Activated CD4-positive, alpha-beta T cell treated with anti-CD3 and anti-CD28 coated beads, Interleukin-2, amount 50 U/mL, for 4 hours (primary cell): ENCODE measurements at places on chromosomes 1 and 21.

- DNase-seq = no peak
These were observed 36.7 kb upstream of the LRRC8B start for GRCh38 chr1:89487972-89488371.

DNA sequence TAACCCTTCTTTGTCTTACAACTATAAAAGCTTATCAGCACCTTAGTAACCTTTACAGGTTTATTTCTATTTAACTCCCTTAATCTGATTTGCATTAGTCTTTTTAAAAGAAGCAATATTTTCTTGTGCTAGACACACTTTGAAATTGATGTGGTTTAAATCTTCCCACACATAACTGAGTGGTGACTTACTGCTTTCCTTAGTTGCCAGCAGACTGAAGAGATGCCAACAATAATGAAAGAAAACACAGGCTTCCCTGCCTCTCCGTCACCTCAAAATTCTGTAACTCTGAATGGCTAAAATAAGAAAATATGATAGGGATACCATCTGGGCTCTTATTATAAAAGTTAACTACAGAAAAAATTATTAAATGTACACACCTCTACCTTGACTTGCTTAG is 196.8 kb downstream of the PTBP2 start:
- DNase-seq = no peak

- no peak for DNase-seq
These were observed 240.7 kb upstream of the HOOK1 start for GRCh38 chr1:59574085-59574484.

- no peak for DNase-seq
These were observed 332.3 kb upstream of the DPYD start for GRCh38 chr1:98253145-98253544.

DNA sequence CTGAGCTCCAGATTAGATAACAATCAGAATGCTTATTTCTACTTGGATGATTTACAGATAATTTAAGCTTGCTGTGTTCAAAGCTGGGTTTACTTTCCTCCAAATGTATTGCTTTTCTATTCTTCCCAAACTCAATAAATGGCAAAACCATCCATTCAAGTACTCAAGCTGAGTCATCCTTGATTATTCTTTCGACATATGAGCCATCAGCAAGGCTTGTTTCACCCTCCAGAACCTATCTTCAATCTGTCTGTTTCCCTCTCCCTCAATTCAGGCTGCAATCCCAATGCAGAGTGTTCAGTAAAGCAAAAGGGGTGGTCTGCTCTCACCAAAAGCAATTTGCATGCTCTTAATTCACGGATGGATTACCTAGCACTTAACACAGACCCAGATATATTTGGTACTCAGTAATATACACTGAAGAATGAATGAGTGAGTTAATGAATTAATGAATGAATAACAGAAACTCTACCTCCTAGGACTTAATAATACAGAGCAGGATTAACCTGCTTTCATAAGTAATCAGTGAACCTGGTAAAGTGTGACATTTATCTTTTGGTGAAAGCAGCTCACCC is 41.9 kb downstream of the DDR2 start:
- no peak for DNase-seq

DNA sequence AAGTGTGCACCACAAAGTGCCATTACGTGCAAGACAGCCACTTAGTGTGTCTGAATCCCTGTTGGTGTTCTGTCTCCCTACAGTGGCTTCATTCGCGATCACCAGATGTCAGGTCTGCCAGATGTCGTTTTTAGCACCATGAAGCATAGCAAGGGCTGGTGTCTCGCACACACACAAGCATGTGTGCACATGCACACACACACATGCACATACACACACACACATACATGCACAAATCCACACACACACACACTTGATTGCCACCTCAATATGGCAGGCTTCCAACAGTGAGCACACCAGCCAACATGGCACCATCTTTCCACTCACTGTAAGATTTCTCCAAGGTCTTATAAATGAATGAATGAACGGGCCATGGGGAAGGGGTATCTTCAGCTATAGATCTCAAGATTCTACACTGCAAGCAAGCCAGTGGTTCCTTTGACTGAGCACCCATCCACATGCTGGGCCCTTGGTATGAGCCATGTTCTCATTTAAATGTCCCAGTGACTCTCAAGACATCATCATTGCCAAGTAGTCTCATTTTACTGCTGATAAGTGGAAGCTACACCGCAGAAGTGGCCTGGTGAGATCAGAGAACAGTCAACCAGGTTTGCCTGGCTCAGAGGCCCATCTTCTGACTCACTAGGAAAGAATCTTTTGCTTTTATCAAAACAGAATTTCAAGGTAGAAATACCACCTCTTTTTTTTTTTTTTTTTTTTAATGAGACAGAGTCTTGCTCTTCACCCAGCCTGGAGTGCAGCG is 84.9 kb downstream of the SIM2 start:
- no peak for DNase-seq

DNA sequence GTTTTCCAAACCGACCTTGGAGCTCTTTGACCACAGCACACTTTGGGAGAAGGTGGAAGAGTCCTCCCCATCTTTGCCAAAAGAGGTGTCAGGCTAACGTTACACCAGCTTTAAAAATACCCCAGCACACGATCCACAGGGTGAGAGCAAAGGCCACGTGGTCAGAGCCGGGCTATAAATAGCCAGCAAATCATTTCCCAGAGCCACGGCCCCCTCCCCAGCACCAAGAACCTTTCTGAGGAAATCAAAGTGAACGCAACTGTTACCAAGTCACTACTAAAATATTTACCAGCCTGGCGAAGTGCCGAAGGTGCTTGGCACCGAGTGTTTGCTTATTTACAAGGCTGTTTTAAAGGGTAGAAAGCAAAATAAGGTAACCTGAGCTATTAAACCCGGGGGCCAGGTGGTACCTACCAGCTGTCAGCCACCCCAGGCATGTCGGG is 72.4 kb downstream of the CASZ1 start:
- no peak for DNase-seq

DNA sequence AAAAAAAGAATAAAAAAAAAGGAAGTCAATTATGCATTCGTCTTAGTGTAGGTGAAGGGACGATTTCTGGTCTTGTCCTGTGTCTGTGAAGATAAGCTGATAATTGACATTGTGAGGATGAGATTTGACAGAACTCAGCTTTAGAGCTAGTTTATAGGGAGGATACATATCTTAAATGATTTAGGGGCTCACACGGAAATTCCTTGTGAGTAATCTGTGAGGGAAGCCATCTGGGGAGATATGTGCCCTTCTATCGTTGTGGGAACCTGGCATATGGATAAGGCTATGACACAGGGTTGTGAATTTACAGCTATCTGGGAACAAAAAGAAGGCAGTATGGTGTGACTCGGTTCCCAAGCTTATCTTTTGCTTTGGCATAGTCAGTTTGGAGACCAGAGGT is 71.1 kb downstream of the RABGAP1L start:
- no peak for DNase-seq

GRCh38 chr1:156627313-156627880 is 8.2 kb downstream of the HAPLN2 start:
- DNase-seq = peak; percentile 21

DNA sequence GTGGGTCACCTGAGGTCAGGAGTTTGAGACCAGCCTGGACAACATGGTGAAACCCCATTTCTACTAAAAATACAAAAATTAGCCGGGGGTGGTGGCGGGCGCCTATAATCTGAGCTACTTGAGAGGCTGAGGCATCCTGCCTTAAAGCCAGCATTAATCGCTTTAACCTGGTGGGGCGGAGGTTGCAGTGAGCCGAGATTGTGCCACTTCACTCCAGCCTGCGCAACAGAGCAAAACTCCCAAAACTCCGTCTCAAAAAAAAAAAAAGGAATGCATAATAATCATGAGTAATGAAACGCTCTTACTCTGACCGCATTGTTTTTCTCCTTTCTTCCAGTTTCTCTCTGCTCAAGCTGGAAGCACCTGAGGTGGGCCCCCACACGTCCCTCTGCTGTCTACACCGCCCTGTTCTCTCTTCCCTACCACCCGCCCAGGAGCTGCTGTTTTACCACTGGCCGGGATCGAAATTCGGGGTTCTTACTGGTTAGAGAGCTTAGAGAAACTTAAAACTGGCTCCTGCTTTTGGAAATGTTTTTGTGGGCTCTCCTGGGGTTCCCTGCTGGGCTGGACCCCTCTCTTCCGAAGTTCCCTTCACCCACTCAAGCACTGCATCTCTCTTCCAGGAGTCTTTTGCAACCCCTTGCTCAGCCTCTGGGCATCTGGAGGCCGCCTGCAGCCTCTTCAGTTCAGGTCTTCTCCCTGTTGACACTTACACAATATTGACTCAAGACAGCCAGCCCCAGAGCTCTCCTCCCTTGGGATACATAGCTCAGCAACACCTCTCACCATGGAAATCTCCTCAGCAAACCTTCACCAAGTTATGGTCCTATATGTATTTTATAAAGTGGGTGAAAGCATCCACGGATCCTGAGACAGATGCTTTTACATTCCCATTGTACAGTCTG is 62.5 kb downstream of the FAM163A start:
- no peak for DNase-seq

DNA sequence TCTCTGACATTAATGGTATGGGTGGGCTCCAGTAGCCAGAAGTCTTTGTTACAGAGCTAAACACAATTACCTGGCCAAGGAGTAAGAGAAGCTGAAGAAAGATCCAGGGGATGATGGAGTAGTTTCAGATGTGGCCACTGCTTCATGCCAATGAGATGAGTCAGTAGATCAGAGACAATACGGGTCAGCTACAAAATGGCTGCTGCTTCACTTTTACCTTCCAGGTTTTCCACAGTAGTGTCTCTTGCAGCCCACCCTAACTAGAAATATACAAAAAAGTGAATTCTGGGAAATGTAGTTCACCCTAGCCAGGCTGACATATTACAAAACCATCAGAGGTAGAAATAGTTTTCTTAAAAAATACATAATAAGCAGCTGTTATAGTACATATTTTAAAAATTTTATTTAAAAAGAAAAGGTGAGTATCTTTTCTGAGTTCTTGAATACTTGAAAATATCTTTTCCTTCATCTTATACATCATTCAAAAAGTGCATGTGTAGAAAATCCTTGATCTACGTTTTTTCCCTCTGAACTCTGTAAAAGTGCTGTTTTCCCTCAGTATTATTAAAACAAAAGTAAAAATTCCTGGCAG is 36.1 kb downstream of the LRIF1 start:
- DNase-seq = no peak

DNA sequence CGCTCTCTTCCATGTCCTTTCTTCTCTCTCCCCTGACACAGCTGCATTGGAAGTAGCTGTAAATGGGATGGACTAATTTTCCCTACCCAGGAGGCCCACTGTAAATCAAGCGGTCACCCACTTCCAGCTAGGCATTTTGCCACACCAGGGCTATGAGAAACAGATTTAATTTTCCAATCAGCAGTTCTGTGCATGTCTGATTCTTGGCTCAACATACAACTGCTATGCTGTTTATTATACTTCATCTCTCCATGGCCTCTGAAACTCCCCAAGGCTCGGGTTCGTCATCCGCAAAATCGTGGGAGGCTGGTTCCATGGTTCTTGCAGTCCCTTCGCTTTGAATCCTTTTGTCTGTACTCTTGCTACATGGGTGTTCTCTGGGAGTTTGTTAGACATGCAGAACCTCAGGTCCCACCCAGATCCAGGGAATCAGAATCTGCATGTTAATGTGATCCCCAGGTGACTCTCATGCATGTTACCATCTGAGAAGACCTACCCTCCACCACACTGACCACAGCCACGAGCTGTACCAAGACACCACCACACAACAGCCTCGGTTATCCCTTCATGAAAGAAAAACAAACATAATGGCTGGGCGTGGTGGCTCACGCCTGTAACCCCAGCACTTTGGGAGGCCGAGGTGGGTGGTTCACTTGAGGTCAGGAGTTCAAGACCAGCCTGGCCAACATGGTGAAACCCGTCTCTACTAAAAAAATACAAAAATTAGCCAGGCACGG is 190.5 kb downstream of the GABPA start:
- no peak for DNase-seq

DNA sequence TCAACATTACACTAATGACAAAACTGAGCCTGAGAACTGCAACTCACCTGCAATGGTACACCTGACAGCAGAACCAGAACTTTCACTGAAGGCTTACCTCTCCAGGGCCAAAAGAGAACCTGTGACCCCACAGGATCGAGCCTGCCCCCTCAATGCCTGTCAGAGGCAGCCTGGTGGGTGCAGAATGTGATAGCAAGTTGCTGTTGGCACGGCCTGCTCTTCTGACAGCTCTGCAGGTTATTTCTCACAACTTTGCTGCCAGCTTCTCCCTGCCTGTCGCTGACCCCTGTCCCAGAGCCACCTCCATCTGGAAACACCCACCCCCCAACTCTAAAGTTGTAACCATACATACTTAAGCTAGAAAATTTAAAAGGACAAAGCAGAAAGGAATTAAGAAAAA is 35.2 kb downstream of the HIVEP3 start:
- DNase-seq = no peak

GRCh38 chr1:86696522-86696921 is 7.9 kb upstream of the SH3GLB1 start:
- DNase-seq = no peak

- no peak for DNase-seq
These were observed 17.2 kb downstream of the RBM15 start for GRCh38 chr1:110356379-110356778.

DNA sequence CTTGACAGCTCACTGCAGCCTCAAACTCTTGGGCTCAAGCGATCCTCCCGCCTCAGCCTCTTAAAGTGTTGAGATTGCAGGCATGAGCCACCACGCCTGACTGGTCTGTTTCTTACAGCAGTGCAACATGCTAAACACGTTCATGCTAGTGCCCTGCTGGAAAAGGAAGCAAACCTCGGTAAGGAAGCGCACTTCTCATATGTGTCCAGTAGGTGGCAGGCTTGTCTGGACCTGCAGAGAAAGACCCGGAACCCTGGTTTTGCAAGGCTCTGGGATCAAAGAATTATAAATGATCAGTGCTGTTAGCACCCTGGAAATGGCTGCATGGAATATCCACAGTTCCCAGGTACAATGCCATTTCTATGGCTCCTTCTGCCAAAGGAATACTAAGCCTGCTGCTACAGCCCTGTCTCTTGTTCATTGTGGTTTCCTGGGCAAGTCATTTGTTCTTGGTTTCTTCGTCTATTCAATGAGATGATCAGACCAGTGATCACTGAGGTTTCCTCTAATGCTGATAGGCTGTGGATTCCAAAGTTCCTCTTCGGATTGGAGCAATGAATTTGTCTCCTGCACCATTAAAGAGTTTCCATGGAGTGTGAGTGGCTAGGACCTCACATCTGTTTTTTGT is 15.9 kb downstream of the RNU5D-1 start:
- DNase-seq = peak; percentile 58

- DNase-seq = no peak
These were observed 22.2 kb upstream of the ARHGEF16 start for GRCh38 chr1:3432306-3432705.

- DNase-seq = no peak
These were observed 114.7 kb downstream of the MAP3K21 start for GRCh38 chr1:233442026-233442780.

- no peak for DNase-seq
These were observed 55.2 kb upstream of the PALMD start for GRCh38 chr1:99590578-99591209.
